ENCODE measurements at places on chromosomes 3 and 15. TPM values are rescaled to one million over a fixed set of nuclear protein-coding genes. Genes with fewer than 3 reads are reported as not detected.

The AP4E1 gene
- 23.0 TPM for total RNA-seq

GRCh38 chr3:33091746-33092145 is 5.2 kb downstream of the GLB1 start:
- no peak for DNase-seq

- DNase-seq = no peak
Measured at GRCh38 chr15:28904003-28904402, 18.2 kb downstream of the APBA2 start.

DNA sequence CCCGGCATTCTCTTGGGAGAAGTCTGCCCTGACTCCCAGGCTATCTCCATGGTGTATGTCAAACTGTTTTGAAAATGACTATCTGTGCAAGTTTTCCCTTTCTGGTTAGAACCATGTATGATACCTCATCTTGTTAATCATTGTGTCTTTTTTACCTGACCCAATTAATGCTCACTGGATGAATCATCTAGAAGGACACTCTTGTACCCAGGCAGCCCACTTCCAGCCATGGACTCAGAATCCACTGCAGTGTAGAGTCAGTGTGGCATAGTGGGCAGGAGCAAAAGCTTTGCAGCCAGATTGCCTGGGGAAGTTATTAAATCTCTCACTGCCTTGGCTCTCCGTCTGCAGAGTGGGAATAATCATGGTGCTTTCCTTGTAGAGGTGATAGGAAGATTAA is 1.2 kb downstream of the FAM3D start:
- no peak for DNase-seq

DNA sequence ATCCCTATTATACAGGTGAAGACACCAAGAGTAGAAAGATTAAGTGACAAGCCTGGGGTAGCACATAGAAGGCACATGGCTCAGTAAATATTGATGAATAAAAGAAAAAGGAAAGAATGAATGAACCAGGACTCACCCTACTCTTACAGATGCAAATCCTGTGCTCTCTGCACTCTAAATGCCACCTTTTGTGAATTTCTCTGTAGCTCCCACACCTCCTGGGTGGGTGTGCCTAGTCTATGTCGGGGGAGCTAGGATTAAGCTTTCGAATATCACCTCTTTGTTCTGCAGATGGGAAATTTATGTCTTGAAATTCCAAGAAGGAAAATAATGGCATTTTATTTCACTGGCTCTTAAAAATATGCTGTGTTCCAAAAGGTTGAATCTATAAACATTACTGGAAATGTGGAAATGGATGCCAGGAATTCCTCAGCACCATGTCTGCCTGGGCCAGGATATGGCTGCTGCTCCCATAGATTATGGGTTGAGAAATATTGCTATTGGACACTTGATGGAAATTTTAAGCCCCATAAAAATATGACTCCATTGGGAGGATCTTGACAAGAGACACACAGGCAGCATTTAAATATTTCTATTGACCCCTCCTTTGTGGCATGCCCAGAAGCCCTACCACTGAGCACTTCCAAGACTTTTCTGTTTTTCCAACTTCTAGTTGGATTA is 43.3 kb downstream of the CCNB2 start:
- DNase-seq = no peak

DNA sequence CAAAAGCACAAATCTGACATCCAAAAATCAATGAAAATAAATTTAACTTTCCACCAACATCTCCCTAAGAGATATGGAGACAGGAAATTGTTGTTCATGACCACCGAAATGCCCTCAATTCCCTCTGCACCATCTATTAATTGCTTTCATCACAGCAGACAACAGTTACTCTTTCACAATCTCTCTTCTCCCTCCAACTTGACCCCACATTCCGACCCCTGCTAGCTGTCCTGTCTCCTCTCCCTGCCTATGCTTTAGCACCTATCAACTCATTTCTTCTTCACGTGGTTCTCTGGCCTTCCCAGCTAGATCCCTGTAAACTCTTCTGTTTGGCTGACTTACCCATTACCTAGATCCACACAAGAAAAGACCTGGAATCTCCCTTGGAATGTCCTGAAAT is 173.9 kb upstream of the ADAMTS9 start:
- no peak for DNase-seq

The PLCH1 gene
- 0.12 TPM for total RNA-seq

GRCh38 chr15:52306270-52306669 is 10.7 kb upstream of the MYO5C start:
- no peak for DNase-seq

DNA sequence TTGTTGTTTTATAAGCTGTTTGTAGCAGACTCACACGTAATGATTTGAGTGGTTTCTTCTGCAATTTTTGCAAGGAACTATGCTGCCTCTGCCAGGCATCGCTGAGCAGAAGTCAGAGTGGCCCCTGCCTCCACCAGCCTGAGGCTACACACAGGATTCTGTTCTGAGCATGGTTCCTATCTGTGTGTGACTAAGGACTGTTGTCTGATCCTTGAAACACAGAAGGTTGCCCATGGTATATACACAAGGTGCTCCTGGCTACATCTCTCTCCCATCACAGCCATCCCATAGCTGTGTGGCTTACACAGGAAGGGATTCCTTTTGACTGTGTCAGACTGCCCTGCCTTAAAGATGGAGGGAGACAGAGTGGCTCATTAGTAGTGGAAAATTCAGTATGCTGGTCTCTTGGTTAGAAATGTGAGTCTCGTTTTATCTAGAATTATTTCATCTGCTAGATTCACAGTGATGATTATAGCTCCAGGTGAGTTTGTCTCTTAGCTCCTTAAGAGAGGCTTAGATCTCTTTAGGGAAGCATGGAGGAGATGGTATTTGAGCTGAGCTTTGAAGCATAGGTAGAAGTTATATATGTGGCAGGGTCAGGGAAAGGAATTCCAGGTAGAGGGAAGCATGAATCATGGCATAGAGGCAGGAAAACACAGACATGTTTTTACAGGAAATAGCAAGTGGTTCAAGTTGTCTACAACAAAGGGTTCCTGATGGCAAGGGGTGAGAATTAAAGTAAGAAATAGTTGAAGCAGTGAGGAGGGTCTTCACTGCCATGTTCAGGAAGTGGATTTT is 37.5 kb downstream of the SNAPC5 start:
- no peak for DNase-seq

GRCh38 chr15:96052154-96052553 is 278.3 kb upstream of the NR2F2 start:
- DNase-seq = no peak

The FOXB1 gene
- total RNA-seq = not detected

DNA sequence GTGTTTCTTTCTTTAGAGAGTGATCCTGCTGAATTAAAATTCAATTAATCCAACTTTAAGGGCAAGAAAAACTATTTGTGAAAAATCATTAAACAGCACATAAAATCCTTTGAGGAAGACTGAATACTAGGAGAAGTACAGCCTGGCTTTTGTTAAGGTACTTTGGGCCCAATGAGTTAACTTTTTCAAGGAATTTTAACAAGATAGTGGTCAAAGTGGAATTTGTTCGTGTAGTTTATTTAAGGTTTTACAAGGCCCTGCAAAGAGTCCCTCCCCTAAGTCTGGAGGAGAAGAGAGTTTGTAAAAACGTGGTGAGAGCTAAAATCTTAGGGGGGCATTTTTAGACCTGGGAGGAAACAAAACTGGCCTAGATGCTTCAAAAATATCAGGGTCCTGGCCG is 26.0 kb upstream of the TRIM71 start:
- no peak for DNase-seq

The UPK1B gene
- total RNA-seq = not detected

DNA sequence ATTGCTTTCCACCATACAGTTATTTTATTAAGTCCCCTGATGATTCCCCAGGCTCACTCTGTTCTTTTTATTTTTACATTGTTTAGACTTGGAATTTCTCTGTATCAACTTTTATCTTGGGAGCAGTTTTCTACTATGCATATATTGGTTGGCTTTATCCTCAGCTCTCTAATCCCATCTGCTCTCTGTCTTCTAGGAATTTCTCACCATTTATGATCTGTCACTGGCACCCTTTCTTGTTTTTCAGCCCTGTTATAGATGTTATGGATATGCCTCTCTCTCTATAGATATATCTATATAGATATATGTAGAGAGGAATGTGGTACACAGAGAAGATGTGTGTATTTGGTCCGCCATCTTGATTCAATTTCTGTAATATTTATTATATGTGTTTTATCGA is 90.5 kb downstream of the SH3GL3 start:
- no peak for DNase-seq

The DNAJB11 gene
- 30.0 TPM for total RNA-seq

DNA sequence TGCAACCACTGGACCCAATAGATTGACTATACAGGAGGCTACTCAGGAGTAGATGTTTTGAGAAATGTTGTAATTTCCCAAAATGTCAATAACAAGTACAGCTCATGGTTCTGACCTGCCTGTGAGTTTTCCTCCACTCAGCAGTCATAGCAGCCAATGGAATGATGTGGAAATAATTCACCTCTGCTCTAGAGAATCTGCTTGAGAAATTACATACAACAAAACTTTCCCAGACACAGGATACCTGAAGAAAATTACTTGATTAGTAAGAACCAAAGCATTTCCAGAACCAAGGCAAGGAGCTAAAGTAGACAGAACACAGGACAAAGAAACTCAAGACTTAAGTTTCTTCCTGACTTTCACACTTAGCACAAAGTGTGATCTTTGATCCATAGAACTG is 218.9 kb upstream of the SETMAR start:
- DNase-seq = no peak

DNA sequence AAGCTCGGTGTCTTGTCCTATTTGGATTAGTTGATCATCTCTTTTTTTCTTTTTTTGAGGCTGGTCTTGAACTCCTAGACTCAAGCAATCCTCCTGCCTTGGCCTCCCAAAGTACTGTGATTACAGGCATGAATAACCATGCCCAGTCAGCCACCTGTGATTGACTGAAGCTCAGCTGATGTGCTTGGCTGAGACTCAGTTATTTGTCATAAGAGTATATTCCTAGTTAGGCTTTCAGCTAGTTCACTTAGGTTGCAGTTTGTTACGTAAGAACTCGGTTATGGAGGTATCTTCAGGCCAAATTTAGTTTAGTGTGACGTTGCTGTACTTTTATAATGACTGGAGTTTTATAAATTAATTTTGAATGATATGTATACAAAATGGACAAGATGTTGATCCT is 365.0 kb downstream of the SV2B start:
- DNase-seq = no peak

GRCh38 chr15:75202251-75203016 is 752 bp downstream of the C15orf39 start:
- DNase-seq = peak; percentile 81

The RHOA gene
- total RNA-seq = 913 TPM

- DNase-seq = peak; percentile 92
Measured at GRCh38 chr15:90191794-90192509, 9.2 kb upstream of the SEMA4B start.

- no peak for DNase-seq
Measured at GRCh38 chr3:45988804-45989203, 6.8 kb downstream of the FYCO1 start.

- DNase-seq = no peak
Measured at GRCh38 chr3:43212914-43213611, 73.3 kb upstream of the SNRK start.

- no peak for DNase-seq
Measured at GRCh38 chr3:124174476-124174875, 182.6 kb upstream of the ROPN1 start.

The ATP13A5 gene
- not detected for total RNA-seq
